ENCODE measurements at places on chromosomes 11 and 22.

DNA sequence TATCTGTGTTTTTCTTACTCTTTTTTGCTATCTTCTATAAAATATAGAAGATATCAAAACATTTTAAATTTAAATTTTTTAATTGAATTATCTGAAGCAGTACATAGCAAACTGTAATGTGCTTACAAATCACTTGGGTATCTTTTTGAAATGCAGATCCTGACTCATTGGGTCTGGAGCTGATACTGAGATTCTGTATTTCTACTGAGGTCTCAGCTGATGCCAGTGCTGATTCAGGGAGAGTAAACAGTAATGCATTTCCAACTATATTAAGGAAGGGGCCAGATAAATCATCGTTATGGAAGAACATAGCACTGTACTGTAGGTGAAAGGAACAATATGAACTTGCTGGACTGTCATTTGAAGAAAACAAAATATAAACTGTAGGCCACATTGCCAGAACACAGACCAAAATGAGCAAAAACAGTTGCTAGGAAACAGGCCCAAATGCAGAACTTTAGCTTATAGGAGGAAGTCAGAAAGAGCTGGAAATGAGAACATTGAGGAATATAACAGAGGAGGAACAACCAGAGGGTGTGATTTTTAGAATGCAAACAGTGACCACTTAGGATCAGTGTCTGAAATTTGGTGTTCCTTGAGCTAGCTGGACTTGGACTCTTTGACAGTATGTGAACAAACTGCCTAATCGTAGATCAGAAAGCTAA is 3.3 kb downstream of the ARL14EP start:
- no peak for DNase-seq

DNA sequence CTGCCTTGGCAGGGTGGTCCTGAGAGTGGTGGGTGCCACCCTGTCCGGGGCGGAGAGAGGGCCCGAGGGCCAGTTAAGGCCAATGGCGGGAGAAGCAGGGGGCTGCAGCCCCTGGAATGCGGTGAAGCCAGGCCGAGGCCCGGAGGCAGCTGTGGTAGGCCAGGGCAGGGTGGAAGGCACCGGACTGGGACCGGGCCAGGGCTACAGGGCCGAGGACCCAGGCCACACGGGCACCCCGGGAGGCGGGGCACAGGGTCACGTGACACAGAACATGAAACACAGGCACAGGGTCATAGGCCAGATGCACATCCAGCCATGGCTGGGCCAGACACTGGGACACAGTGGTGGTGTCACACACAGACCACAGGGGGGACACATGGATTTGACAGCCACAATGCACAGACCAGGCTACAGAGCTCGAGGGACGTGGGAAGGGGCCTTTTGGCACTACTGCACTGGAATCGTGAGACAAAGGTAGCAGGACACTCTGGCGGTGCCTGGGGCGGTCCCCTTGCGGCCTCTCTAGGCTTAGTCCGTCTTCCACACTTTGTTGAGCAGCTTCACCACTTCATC is 2.8 kb downstream of the SLC25A1 start:
- no peak for DNase-seq

GRCh38 chr11:63670433-63671321 is 499 bp downstream of the ATL3 start:
- DNase-seq = peak; percentile 11

DNA sequence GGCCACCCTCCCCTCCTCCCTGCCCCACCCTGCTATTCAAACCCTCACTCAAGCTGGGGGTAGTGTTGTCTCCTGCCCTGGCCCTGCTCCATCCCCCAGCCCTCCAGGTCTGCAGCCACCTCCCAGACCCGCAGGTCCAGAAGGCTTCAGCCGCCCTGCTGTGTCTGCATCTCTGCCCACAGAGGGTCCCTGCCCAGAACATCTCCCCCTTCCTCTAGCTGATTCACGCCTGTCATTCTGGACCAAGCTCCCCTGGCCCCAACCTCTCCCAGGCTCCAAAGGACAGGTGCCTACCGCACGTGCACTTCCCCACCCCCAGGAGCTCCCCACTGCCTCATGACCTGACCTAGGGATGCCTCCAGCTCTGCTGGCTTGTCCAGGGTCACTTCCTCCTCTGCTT is 16.0 kb upstream of the SHISAL1 start:
- DNase-seq = no peak

- DNase-seq = no peak
Observed at GRCh38 chr11:14543260-14543659, 23.1 kb upstream of the PSMA1 start.

GRCh38 chr11:129075757-129076156 is 116.4 kb downstream of the ARHGAP32 start:
- DNase-seq = no peak

DNA sequence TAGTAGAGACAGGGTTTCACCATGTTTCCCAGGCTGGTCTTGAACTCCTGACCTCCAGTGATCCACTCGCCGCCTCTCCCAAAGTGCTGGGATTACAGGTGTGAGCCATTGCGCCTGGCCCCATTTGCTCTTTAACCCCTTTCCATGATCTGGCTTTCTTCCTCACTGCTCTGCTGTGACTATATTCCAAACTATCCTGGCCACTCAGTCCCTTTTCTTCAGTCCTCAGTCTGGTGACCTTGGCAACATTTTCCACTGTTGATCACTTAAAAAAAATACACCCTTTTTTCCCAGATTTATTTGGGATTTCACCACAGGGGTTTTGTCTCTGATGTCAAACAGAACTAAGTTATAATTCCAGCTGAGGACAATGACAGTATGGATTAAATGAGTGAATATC is 24.5 kb downstream of the MMP20 start:
- DNase-seq = no peak

DNA sequence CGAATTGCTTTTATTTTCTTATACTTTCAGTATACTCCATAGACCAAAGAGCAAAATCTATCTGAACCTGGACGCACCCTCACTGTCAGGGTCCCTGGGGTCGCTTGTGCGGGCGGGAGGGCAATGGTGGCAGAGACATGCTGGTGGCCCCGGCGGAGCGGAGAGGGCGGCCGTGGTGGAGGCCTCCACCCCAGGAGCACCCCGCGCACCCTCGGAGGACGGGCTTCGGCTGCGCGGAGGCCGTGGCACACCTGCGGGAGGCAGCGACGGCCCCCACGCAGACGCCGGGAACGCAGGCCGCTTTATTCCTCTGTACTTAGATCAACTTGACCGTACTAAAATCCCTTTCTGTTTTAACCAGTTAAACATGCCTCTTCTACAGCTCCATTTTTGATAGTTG is 1077.4 kb downstream of the BRD1 start:
- DNase-seq = no peak

GRCh38 chr11:47121731-47122130 is 54.9 kb downstream of the ARFGAP2 start:
- no peak for DNase-seq

DNA sequence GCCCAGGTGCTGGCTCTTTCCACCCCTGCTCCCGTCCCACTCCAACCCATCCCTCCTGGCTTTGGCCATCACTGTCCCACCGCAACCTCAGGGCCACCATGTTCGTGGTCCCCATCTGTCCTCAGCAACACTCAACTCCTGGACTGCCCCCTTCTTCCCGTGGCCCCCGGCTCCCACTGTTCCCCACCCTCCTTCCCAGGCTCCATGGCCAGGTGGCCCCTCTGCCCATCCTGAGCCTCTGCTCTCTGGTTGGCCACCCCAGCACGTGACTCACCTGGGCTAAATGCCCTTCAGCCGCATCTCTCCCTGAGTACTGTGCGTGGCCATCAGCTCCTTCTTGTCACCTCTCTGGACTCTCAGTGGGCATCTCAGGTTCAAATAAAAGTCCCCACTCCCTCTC is 41.6 kb upstream of the PHF21B start:
- DNase-seq = no peak

- DNase-seq = no peak
Observed at GRCh38 chr11:76602431-76602861, 68.1 kb downstream of the LRRC32 start.

DNA sequence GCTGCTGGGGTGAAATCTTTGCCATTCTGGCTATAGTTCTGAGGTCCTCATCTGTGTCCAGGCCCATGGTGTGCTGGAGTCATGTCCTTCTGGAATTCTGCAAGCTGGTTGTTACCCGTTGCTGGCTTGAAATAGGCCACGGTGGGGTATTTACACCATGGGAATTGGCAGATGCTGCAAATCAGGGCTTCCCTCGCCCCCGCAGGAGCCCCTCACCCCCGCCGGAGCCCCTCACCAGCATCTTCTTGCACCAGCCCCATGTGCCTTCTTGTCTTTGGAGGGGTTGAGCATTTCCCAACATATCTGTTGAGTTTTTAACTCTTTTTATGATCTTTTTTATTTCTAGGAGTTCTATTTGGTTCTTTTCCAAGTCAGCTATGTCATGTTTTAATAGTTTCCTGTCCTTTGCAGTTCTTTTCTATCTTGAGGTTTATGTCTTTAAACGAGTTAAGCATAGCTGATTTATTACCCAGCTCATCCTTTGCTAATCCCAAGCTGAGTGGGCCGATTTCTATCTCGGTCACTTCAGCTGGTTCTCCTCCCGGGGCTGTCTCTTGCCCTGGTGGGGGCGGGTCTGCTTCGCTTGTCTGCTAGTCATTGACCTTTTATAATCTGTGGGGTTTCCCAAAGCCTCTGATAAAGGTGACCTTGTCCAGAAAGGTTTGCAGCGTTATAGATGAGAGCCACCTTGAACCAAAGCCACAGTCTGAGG is 17.6 kb downstream of the ANO1 start:
- DNase-seq = no peak

DNA sequence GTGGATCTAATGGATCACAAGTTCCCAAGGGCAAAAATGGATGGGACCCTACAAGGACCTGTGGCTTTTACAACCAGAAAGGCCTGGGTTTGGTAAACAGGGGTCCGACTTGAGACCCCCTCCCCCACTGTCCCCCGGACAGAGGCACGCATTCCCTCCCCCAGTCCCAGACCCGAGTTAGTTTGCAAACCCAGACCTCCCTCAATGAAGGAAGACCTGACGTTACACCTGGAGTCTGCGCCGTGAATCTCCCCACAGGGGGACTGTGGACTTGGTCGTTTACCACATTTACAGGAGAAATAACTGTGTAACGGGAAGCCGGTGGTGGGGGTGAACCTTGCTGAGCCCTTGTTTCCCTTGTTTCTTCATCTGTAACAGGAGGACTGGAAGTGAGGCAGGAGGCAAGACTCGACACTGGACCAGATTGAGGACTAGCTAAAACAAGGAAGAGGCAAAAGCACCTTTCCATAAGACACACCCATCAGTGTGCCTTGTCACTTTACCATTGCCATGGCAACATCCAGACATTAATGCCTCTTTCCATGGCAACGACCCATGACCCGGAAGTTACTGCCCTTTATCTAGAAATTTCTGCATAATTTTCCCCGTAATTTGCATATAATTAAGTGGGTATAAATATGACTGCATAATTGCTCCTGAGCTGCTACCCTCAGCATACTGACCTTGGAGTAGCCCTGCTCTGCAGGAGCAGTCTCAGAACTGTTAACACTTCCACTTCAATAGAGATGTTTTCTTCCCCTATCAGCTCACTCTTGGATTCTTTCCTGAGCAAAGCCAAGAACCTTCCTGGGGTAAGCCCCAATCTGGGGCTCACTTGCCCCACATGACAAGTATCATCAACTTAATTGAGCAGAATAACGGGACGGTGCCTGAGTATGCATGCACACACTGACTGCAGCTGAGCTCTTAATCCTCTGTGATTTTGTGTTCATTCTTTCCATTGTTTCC is 25.4 kb downstream of the PDGFB start:
- no peak for DNase-seq

- DNase-seq = no peak
Observed at GRCh38 chr22:25353516-25354445, 134.3 kb downstream of the CRYBB2 start.

- DNase-seq = no peak
Observed at GRCh38 chr11:14722496-14722895, 78.9 kb downstream of the PDE3B start.

DNA sequence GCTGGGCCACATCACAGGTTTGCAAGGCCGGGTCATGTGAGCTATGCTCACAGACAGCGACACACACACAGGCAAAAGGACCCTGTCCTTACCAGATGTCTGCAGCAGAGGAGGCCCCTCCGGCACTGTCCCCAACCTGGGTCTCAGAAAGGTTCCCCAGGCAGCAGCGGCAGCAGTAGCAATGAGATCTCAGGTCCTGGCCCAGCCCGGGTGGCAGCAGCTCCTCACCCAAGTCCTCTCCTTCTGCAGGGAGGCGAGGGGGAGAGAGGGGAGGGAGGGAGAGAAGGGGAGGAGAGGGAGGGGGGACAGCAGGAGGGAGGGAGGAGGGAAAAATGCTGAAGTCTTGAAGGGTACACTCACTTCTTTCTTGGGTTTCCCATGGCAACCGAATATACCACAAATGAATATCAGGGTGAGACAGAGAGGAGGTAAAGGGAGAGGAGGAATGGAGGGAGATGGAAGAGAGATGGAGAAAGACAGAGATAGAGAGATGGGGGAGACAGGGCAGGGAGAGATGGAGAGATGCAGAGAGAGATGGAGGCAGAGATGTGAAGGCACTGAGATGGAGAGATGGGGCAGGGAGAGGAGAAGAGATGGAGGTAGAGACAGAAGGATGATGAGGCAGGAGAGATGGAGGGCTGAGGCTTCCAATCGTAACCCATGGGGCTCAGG is 9.5 kb downstream of the ELFN2 start:
- DNase-seq = no peak

DNA sequence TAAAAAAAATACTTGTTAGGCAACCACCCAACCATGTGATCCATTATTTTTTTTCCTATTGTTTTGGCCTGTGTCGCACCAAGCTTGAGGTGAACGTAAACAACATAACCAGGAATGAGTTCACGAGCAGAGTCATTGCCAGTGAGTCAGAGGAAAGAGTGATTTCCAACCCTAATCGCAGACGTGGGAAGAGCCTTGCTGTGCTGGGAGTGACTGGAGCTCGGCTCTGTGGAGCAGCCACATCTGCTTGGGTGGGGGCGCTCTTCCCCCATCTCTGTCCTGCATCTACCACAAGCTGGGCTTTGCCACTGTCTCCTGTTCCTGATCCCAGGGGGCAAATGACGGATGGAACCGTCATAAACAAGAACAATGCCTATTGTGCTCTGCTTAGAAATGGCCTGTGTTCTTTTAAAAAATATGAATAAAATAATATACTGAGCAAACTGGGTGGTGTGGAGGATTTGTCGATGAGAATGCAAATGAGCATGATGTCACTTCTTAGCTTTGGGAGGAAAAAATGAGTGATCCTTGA is 210.0 kb downstream of the KIRREL3 start:
- DNase-seq = no peak

- no peak for DNase-seq
Observed at GRCh38 chr11:62128835-62129234, 5.0 kb downstream of the INCENP start.

DNA sequence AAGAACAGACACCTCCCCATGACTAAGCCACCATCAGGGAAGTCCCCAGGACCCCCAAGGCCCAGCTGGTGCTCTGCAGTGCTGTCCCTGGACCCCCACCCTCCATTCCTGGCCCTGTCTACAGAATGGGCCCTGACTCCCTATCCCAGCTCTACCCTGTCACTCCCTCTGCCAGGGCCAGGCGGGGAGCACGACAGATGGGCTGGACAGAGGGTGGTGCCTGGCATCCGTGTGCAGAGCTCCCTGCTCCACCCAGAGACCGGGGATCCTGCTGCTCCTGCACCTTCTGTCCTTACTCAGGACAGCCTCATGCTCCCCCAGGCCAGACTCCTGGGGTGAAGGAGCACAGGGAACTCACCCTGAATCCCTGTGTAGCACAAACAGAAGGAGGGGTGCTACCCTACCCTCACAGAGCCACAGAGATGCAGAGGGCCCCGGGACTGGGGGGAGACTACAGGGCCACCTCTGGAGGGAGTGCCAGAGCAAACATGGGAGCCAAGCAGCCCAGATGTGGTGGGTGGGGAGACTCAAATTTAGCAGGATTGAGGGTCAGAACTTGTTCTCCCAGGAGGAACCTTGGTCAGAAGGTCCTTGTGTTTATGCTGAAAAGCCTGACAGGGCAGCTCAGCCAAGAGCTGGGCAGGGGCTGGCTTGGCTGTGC is 2.0 kb downstream of the ARVCF start:
- DNase-seq = no peak
